ENCODE measurements at places on chromosomes 11 and 22. TPM values are rescaled to one million over a fixed set of nuclear protein-coding genes. Genes with fewer than 3 reads are reported as not detected.

HEPHL1 gene
- not detected for total RNA-seq

UBQLNL gene
- total RNA-seq, result 0.34 TPM

OR2D2 gene
- total RNA-seq, result 0.36 TPM

RIMBP3B gene
- 0.36 TPM for total RNA-seq

SULT4A1 gene
- not detected for total RNA-seq

TEF gene
- 3.0 TPM for total RNA-seq

PLAAT3 gene
- total RNA-seq, result 16.0 TPM

PRG2 gene
- total RNA-seq, result under 0.01 TPM

MS4A4A gene
- not detected for total RNA-seq

CARD10 gene
- total RNA-seq, result 1.00 TPM

SLN gene
- total RNA-seq, result not detected

PKP3 gene
- total RNA-seq, result 1.4 TPM

ARHGAP8 gene
- 7.6 TPM for total RNA-seq

ASPHD2 gene
- total RNA-seq, result 2.3 TPM

Data from melanocyte of skin (primary cell).